Stimulated activated CD4-positive, alpha-beta T cell treated with anti-CD3 and anti-CD28 coated beads, Interleukin-1b, Interleukin-23, amount 100 ng/mL, for 48 hours (primary cell): ENCODE measurements at places on chromosomes 2 and 18.

DNA sequence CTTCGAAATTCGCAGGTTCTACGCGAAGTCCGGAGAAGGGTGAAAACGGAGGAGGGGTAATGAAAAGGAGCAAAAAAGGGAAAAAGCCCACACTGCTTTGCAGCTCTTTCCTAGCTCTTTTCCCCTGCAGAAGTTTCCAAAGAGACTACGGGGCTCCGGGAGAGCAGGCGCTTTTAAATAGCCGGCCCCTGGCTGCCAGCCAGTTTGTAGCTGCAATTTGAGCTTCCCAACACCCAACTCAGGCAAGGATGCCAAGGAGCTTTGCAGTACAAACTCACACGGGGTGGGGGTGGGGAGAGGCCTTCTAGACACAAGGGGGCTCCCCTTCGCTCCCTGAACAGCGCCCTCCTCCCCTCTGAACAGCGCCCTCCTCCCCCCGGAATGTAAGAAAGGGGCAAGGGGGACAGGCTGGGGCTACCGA is at the start of gene IGFBP5:
IGFBP5 (minus strand) TSS at position 149 of the 421 bp plus-strand sequence. CDS start 774 bp downstream, outside the sequence.
- DNase-seq, result no peak

DNA sequence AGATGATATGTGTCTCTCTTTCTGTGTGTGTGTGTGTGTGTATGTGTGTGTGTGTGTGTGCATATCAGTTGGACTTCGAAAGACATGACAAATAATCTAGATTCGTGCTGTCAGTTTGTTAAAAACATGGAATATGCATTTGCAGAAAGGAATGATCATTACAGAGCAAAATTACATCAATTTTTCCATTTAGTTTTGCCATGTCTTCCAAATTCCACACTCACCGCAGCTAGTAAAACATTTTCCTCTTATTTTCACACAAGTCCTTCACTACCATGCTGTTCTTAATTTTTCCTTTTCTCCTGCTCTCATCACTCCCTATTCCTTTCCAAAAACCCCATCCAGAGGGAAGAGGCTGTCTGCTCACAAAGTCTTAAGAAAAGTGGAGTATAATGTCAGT is 1191.4 kb upstream of the SLC39A10 start:
- no peak for DNase-seq

DNA sequence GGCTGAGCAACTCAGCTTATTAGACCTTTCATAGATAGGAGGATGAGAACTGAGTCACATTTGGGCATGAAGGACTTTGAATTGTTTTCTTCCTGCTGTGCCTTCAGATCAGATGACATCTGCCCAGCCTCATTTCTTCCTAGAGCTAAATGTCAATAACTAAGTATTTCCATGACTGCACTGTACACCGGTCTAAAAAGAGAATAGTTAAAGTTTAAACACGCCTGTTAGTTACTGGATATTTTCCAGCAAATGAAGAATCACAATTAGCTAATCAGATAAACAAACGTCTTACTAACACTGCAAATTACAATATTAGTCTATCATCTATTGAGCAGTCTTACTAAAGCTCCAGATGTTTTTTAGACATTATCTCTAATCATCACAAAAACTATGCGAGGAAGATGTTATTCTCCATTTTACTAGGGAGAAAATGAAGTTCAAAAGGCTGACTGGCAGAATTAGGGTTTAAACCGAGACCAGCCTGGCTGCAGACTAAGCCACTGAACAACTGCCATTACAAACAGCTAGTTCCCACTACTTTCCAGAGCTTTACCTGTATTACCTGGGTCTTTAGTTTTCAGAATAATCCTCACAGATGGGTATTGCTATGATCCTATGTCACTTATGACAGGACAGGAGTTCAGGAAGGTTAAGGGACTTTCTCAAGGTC is 69.4 kb upstream of the ZNF397 start:
- DNase-seq, result no peak

DNA sequence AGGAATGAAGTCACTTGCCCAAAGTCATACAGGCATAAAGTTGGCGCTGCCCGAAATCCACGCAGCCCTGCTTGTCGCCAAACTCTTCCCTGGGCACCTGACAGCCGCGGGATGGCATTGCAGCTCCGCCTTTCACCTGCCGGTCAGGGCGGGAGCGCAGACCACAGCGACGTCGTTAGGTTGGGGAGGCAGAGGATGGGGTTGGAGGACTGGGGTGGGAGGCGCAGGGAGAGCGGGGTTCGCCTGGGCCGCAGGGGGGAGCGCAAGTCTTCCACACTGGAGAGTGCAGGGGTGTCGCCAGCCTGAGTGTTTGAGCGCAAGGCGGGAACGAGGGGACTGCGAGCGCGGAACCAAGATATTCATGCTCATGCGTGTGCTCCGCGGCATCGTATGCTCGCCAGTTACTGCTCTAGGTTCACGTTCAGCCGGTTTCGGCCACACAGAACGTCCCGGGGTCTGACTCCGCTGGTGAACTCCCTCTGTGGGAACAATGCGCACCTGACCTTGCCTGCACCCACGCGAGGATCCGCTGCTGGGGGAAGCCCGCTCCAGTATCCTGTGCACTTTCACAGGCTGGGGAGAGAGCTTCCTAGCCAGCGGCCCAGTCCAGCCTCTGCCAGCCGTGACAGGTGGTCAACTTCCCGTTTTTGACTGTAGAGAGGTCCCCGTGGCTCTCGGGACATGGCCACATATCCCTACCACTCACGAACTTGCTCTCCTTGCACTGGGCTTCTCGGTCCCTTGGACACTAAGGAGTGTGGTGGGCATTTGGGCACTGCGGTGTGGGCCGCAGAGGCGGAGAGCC is 767 bp upstream of the NPPC start:
- DNase-seq, result peak; percentile 36

DNA sequence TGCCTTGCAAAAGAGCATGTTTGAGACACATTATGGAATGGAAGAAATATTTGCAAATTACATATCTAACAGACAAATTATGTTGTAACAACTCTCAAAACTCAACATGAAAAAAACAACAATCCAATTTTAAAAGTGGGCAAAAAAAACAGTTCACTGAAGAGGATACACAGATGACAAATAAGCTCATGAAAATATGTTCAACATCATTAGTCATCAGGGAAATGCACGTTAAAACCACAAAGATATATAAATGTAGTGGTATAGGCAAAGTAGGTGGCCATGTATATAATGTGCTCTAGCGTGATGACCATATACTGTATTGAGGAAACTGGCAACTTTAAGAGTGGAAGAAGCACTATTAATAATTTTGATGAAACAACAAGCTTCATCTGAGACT is 220.1 kb downstream of the IRS1 start:
- DNase-seq, result no peak
